ENCODE measurements at places on chromosomes 4 and X.

- no peak for DNase-seq
Measured at GRCh38 chrX:41655631-41656030, 33.1 kb upstream of the GPR34 start.

GRCh38 chr4:79426989-79427388 lies 19.0 kb upstream of the GK2 start:
- no peak for DNase-seq

GRCh38 chrX:150416469-150416868 lies 53.4 kb downstream of the MAMLD1 start:
- no peak for DNase-seq

DNA sequence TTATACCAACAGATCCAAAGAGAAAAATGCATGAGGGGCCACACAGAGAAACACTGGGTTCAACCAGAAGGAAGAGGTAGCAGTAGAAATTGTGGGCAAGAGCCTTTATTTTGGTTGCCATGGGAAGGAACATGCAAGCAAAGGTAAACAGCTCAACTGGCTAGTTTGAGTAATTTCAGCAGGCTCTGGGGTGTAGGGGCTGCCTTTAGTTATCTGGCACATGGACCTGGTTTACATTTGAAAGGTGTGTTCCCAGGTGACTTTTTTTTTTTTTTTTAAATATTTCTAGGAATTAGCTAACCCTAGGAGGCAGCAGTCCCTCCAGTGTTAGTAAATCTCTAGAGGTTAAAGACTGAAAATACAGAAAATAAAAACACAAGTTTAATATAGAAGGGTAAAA lies 481.9 kb downstream of the ACTRT1 start:
- no peak for DNase-seq

GRCh38 chr4:81512757-81513501 lies 41.2 kb upstream of the RASGEF1B start:
- no peak for DNase-seq

DNA sequence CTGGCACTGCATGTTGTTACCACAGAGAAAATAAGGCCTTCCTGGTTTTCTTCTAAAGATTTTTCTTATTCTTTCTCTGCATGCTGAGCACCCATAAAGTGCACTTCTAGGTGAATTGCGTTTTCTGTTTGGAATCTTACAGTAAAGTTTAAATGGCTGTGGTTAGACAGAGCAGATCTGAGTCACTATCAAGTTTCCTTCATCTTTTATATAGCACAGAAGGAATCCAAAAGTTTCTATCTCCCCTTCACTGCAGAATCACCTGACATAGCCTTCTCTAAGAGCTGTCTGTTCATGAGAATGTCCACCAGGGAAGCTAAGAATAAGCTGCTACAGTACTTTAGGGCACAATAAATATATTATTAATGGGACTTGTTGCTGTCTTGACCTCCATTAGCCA lies 455.5 kb upstream of the FAM241A start:
- no peak for DNase-seq

GRCh38 chrX:39534949-39535348 lies 562.8 kb downstream of the BCOR start:
- DNase-seq: no peak

DNA sequence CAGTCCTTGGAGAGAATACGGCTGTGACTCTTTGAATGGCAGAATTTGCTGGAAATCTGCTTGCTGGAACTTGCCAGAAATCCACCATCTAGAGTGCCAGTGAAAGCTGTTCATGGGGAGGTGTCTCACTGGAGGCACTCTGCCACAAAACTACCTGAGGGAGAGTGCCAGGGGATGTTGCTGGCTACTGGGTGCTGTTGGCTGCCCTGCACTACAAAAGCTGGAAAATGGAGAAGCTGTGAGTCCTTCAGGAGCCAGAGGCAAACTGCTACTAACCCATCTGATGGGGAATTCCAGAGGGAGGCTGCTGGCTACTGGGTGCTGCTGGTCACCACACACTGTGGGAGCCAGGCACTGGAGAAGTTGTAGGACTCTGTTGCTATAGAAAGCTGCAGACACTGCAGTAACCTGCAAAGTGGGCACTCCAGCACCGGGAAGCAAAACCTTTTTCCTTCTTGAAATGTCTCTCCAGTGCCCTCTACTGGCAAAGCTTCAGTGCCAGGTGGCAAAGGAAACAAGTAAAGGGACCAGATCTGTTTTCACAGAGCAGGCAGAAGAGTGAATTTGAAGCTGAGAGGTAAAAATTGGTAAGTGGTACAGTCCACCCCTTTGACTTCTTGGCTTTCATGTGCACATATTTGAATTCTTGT lies 47.8 kb upstream of the HSD17B10 start:
- DNase-seq: no peak

GRCh38 chr4:38001927-38002326 lies 41.7 kb downstream of the PTTG2 start:
- DNase-seq: no peak
